CD4-positive, alpha-beta memory T cell (primary cell): ENCODE measurements at places on chromosomes 3 and 15. TPM values are rescaled to one million over a fixed set of nuclear protein-coding genes. Genes with fewer than 3 reads are reported as not detected.

PRICKLE2 gene
- total RNA-seq = not detected

DNA sequence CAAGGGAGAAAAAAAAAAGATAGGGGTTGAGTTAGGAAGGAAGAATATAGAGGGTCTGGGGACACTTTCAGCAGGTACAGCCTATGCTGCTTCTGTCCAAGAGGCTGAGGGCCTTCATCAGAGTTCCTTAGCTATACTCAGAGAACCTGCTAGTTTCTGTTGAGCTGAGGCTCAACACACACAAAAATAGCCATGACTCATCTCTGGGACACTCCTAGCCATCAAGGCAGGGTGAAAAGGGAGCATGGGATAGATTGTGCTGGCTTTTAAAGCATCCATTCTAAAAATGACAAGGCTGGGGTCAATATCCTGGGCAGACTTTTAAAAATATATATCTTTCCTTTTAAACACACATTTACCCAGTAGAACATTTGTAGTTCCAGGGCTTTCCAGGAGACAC, 2.8 kb upstream of the RTP2 start:
- no peaks in the 10 kb centered on the region for H3K36me3 ChIP-seq
- H3K4me3 ChIP-seq = no peak overlapping the region
- no peak for DNase-seq
- H3K27ac ChIP-seq = no peak overlapping the region
- H3K4me1 ChIP-seq = no peaks in the 10 kb centered on the region

GP9 gene
- total RNA-seq = not detected

LRTM1 gene
- total RNA-seq = not detected

GRCh38 chr15:36707884-36708435, 128.5 kb downstream of the CDIN1 start:
- no peaks in the 10 kb centered on the region for H3K4me1 ChIP-seq
- no peak overlapping the region for H3K4me3 ChIP-seq
- H3K27ac ChIP-seq = no peak overlapping the region

GRCh38 chr3:57233799-57234198, 6.3 kb downstream of the APPL1 start:
- no peak overlapping the region for H3K27ac ChIP-seq
- peaks cover 5% of the 10 kb centered on the region for H3K36me3 ChIP-seq
- peaks cover 16% of the 10 kb centered on the region for H3K4me1 ChIP-seq
- no peak overlapping the region for H3K4me3 ChIP-seq
- H3K27me3 ChIP-seq = no peaks in the 10 kb centered on the region
- no peak for DNase-seq

DNA sequence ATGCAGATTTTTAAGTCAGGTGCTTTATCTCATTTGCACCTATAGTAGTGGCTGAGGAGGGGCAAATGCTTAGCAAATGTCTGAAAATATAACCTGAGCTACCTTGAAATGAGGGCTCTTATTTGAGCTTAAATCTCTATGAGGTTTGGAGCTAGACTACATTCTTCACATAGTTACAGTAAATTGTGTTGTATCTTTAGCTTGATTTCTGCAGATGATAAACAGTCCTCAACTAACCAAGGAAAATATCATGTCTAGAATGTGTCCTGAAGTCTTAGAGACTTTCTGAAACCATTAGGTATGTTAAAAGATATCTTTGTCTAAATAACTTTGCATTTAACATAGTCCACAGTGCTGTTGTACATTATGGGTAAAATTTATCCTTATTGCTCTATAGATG, 127.6 kb downstream of the ATP1B3 start:
- H3K4me1 ChIP-seq = no peaks in the 10 kb centered on the region
- no peak overlapping the region for H3K27ac ChIP-seq
- DNase-seq = no peak
- no peaks in the 10 kb centered on the region for H3K36me3 ChIP-seq
- H3K27me3 ChIP-seq = no peaks in the 10 kb centered on the region

GRCh38 chr15:73936181-73936580, 9.9 kb downstream of the LOXL1 start:
- DNase-seq = no peak
- no peaks in the 10 kb centered on the region for H3K27me3 ChIP-seq
- no peaks in the 10 kb centered on the region for H3K36me3 ChIP-seq
- H3K4me1 ChIP-seq = peaks cover 36% of the 10 kb centered on the region

- H3K27me3 ChIP-seq = peaks cover 50% of the 10 kb centered on the region
- no peak overlapping the region for H3K27ac ChIP-seq
- H3K36me3 ChIP-seq = no peaks in the 10 kb centered on the region
- DNase-seq = no peak
- peaks cover 9% of the 10 kb centered on the region for H3K4me1 ChIP-seq
- no peak overlapping the region for H3K4me3 ChIP-seq
These were observed 11.0 kb upstream of the MEIS2 start for GRCh38 chr15:37111427-37111717.

- no peak overlapping the region for H3K4me3 ChIP-seq
- no peaks in the 10 kb centered on the region for H3K36me3 ChIP-seq
- H3K27ac ChIP-seq = no peak overlapping the region
- H3K27me3 ChIP-seq = peaks cover 47% of the 10 kb centered on the region
These were observed 12.3 kb upstream of the FOXB1 start for GRCh38 chr15:59991834-59992233.

GRCh38 chr3:100032243-100032642, 82.1 kb downstream of the FILIP1L start:
- no peaks in the 10 kb centered on the region for H3K36me3 ChIP-seq
- no peak overlapping the region for H3K27ac ChIP-seq
- no peaks in the 10 kb centered on the region for H3K27me3 ChIP-seq
- no peak overlapping the region for H3K4me3 ChIP-seq
- no peak for DNase-seq

C3orf38 gene
- 38.5 TPM for total RNA-seq

- no peaks in the 10 kb centered on the region for H3K36me3 ChIP-seq
- no peak overlapping the region for H3K27ac ChIP-seq
- no peak for DNase-seq
These were observed 434.4 kb upstream of the CNTN4 start for GRCh38 chr3:1664266-1664665.

DNA sequence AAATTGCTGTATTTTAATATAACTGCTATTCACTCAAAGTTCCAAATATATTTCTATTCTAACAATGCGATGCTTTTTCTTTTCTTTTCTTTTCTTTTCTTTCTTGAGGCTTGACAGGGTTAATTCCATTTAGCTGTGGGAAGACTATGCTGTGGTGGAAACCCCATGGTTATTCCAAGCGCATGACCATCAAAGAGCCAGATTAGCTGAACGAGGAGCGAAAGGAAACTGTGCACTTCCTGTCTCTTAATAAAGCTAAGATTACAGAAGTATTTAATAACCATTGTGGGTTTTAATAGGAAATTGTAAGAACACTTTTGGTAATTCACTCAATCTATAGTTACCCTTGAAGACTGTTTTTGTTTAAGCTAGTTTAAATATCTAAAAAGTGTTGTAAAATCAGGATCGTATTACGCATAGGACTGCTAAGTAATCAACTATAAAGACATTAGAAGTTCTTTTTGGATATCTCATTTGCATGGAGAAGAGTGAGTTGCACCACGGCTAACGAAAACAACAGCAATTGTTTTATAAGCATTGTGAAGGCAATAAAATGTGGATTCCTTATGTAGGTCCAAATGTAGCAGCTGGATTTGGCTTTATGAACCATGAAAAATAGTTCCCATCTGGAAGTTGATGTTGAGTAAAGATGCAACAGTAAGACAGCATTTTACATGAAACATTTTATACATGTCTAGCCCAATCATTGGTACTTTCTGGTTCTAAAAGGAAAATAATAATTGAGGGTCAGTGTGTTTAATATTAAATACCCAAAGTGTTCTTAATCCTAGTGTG, 105.4 kb downstream of the ZIC1 start:
- H3K36me3 ChIP-seq = no peaks in the 10 kb centered on the region
- H3K4me1 ChIP-seq = no peaks in the 10 kb centered on the region
- no peak for DNase-seq
- no peak overlapping the region for H3K4me3 ChIP-seq
- H3K27me3 ChIP-seq = no peaks in the 10 kb centered on the region
- no peak overlapping the region for H3K27ac ChIP-seq

DNA sequence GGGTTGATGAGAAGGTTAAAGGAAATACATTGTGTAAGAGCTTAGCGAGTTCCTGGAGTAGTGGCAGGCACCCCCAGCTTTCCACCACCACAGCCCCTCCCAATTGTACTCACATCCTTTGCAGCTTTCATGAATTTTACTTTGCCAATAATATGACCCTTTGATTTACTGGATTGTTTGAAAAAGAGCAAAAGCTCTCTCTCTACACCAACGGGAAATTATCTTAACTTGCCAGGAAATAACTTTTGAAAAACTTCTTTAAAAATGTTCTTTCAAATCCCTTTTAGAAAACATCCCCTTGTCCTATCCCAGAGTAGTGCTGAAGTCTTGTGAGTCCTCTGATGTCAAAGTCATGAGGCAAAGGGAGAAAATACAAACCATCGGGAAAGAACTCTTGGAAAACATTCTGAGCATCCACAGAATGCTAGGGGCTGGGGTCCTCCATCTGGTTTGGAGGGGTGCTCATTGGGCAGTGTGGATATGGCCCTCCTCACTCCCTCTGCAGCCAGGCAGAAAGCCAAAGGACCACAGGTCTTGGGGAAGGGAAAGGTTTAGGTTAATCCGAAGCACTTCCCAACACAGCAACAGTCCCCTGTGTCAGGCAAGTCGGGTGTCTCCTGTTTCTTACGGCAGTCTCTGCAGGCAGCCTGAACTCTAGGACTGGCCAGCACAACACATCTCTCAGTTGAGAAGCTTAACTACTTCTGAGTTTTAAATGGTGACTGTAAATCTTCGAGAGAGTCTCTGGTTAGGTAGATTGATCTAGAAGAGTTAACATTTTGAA, 36.5 kb downstream of the BOC start:
- no peaks in the 10 kb centered on the region for H3K27me3 ChIP-seq
- no peak overlapping the region for H3K27ac ChIP-seq
- no peaks in the 10 kb centered on the region for H3K36me3 ChIP-seq
- DNase-seq = no peak
- H3K4me1 ChIP-seq = no peaks in the 10 kb centered on the region
- no peak overlapping the region for H3K4me3 ChIP-seq

GRCh38 chr15:65953622-65954021, 84.3 kb downstream of the RAB11A start:
- H3K4me3 ChIP-seq = no peak overlapping the region
- H3K4me1 ChIP-seq = no peaks in the 10 kb centered on the region
- DNase-seq = peak; percentile 37
- no peak overlapping the region for H3K27ac ChIP-seq
- no peaks in the 10 kb centered on the region for H3K27me3 ChIP-seq

DNA sequence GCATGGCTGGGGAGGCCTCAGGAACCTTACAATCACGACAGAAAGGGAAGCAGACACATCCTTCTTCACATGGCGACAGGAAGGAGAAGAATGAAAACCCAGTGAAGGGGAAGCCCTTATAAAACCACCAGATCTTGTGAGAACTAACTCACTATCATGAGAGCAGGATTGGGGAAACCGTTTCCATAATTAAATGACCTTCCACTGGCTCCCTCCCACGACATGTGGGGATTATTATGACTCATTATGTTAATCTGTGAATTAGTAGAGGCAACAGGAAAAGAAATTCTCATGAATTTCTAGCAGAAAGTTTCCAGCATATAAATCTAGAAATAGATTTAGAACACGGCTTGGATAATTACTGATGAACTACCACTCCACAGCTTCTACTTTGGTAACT, 937.3 kb downstream of the ROBO1 start:
- no peaks in the 10 kb centered on the region for H3K36me3 ChIP-seq
- H3K27ac ChIP-seq = no peak overlapping the region
- H3K27me3 ChIP-seq = no peaks in the 10 kb centered on the region
- H3K4me3 ChIP-seq = no peak overlapping the region
- DNase-seq = no peak
- H3K4me1 ChIP-seq = no peaks in the 10 kb centered on the region
